Bladder microvascular endothelial cell (primary cell): ENCODE measurements at places on chromosomes 4 and X. TPM values are rescaled to one million over a fixed set of nuclear protein-coding genes. Genes with fewer than 3 reads are reported as not detected.

ADAM29 gene
- 0.06 TPM in 1 of 2 replicates, not detected in the other for total RNA-seq

CCDC110 gene
- 0.65 and 0.94 TPM in 2 replicates for total RNA-seq

CCSER1 gene
- total RNA-seq = 1.1 and 1.8 TPM in 2 replicates

OTC gene
- 0.69 TPM in 1 of 2 replicates, not detected in the other for total RNA-seq

SFRP2 gene
- under 0.01 TPM in 1 of 2 replicates, not detected in the other for total RNA-seq

USP51 gene
- 0.49 and 2.6 TPM in 2 replicates for total RNA-seq

HS6ST2 gene
- under 0.01 and 0.13 TPM in 2 replicates for total RNA-seq

DSPP gene
- not detected in 2 replicates for total RNA-seq

CCKAR gene
- total RNA-seq = not detected in 2 replicates

DRD5 gene
- total RNA-seq = not detected in 2 replicates

GPR143 gene
- total RNA-seq = 1.5 and 2.0 TPM in 2 replicates

FAM9B gene
- not detected in 2 replicates for total RNA-seq

CD99 gene
- total RNA-seq = 242 and 300 TPM in 2 replicates
